ENCODE measurements at places on chromosomes 5 and 9. TPM values are rescaled to one million over a fixed set of nuclear protein-coding genes. Genes with fewer than 3 reads are reported as not detected.

Gene CCDC171
- 5.0 TPM for polyA plus RNA-seq

DNA sequence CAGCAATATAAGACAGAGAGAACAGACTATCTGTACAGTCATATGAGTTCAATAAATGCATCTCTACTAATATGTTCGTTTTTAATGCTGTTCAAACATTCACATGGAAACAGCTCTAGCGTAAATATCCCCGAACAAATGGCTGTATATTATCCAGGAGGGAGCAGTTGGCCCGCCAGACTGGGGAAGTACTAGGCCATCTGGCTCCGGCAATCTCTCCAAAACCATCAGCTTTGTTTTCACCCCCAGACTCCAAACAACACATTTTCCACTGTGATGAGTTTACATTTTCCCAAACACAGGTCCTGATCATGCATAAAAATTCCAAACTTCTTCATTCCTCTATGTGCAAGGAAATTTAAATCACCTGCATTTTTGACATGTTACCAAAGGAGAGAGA lies 8.7 kb downstream of the EBF1 start:
- no peak for DNase-seq

- no peak for DNase-seq
Measured at GRCh38 chr5:58248221-58248620, 211.7 kb downstream of the PLK2 start.

GRCh38 chr9:134318481-134318891 lies 7.8 kb upstream of the RXRA start:
- no peak for DNase-seq

DNA sequence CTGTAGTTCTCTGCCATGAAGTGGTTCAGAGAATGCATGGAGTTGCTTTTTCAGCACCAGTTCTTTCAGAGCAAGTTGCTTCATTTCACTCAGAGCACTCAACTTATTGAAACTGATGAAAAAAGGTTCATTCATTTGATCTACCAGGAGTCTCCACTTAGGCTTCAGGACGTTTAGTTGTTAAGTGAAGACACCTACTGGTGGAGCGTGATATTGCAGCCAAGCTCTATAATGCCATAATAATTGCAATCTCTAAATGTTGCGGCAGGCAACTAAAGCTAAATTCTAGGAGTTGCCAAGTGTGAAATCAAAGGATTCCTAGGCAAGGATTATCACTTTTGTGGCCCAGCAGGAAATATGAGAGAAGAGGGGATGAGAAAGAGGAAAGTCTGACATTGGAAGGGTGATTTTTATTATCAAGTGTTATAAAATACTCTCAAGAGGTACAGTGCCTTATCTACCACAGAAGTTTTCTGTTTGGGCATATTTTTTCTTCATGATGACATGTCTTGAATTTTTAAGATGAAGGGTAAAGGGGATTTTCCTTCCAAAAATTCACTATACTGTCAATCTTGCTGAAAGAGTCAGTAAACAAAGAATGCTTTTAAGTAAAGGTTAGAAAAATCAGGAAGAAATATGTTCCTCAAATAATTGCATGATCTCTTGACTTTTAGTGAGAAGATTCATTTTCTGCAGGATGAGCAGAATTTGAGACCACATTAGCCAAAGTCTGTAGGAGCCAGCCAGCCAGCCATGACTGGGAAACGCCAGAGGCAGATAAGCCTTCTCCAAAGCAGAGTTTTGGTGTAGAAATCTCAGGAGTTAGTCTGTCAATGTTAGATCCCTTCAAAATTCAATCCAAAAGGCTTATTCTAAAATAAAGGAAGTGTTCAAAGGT lies 83.4 kb downstream of the SH3PXD2B start:
- DNase-seq, result no peak

Gene OR1L6
- not detected for polyA plus RNA-seq

- no peak for DNase-seq
Measured at GRCh38 chr5:122972877-122973276, 63.6 kb downstream of the PPIC start.

DNA sequence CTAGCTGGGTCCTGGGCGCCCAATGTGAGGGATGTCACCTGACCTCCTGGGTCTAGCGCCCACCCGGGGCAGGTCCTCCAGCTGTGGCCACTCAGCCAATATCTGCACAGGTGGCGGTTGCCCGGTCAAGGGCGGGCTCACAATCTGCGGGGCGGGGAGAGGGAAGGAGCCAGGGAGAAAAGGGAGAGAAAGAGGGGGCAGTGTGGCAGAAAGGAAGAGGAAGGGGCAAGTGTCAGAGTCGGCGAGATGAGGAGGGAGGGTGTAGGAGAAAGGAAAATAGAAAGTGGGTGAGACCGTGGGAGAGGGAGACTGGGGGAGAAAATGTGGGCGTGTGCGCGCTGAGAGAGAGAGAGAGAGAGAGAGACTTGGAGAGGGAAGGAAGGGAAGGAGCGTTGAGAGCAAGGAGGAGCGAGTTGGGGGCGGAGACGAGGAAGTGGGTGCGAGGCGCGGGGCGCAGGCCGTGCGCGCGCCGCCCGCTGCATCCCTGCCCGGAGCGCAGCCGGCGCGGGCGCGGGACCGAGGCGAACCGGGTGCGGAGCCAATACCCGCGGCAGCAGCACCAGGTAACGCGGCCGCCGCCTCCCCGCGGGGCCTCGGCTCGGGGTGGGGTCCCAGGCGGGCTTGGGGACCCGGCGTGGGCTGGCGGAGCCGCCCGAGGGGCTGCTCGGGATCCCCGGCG lies at the start of gene HRH2:
Gene HRH2, plus strand, starts transcription at position 479 of the 679 bp plus-strand sequence. CDS start 25,163 bp downstream, outside the sequence.
- DNase-seq, result no peak

Gene SEMA4D
- 45.1 TPM for polyA plus RNA-seq

GRCh38 chr5:164885179-164885578 lies 1379.8 kb downstream of the MAT2B start:
- DNase-seq, result no peak

GRCh38 chr5:150647275-150648251 lies 7.1 kb downstream of the SYNPO start:
- DNase-seq, result no peak

- DNase-seq, result no peak
Measured at GRCh38 chr5:83539463-83539790, 67.9 kb downstream of the VCAN start.

- DNase-seq, result no peak
Measured at GRCh38 chr9:93572636-93573515, 3.5 kb upstream of the PHF2 start.

Gene C5orf46
- not detected for polyA plus RNA-seq

GRCh38 chr5:2006193-2006970 lies 123.7 kb upstream of the IRX4 start:
- no peak for DNase-seq

DNA sequence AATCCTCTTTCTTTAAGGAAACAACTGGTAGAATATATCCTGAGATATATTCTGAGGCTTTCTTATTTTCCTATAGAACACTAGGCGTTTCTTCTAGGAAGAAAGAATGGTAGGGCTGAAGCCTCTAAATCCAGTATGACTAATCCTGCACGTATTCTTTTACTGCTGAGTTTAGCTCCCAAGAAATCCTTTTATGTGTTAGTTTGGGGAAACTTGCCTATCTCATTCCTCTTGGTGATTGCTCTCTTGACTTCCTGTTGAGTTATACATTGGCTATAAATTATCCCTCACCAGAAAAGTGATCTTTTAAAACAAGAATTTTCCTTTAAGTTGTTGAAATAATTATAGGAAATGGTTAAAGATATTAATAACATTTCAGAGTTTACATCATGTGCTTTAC lies 422.9 kb downstream of the TMEM161B start:
- DNase-seq, result no peak

DNA sequence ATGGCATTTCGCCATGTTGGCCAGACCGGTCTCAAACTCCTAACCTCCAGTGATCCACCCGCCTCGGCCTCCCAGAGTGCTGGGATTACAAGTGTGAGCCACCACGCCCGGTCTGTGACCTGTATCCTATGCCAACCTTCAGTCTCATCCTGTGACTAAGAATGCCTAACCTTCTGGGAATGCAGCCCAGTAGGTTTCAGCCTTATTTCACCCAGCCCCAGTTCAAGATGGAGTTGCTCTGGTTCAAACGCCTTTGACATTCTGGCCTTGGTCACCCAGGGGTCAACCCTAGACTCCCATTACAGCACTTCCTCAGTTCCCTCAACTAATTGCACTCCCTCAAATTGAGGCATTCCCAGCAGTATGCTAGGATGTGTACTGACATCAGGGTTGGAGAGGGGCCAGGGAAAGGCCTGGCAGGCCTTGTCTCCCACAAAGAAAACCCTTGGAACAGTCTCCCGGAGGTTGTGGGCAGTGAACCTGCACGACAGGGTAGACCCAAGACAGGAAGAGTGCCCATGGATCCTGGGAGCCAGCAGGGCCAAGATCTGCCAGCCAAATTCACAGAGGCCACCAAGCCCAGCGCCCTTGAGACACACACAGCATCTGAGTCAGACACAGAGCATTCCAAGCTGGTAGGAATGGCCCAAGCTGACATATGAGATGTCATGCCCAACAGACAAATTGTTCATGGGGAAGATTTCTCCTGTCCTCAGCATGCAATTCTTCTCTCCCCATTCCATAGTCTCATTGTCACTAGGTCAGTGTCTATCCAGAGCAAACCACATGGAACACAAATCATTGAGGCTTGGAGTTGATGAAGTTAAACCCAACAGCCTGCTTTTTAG lies 24.9 kb upstream of the SMU1 start:
- DNase-seq, result no peak

Gene HBEGF
- 8.9 TPM for polyA plus RNA-seq

GRCh38 chr9:91884696-91885687 lies 65.0 kb downstream of the ROR2 start:
- no peak for DNase-seq

DNA sequence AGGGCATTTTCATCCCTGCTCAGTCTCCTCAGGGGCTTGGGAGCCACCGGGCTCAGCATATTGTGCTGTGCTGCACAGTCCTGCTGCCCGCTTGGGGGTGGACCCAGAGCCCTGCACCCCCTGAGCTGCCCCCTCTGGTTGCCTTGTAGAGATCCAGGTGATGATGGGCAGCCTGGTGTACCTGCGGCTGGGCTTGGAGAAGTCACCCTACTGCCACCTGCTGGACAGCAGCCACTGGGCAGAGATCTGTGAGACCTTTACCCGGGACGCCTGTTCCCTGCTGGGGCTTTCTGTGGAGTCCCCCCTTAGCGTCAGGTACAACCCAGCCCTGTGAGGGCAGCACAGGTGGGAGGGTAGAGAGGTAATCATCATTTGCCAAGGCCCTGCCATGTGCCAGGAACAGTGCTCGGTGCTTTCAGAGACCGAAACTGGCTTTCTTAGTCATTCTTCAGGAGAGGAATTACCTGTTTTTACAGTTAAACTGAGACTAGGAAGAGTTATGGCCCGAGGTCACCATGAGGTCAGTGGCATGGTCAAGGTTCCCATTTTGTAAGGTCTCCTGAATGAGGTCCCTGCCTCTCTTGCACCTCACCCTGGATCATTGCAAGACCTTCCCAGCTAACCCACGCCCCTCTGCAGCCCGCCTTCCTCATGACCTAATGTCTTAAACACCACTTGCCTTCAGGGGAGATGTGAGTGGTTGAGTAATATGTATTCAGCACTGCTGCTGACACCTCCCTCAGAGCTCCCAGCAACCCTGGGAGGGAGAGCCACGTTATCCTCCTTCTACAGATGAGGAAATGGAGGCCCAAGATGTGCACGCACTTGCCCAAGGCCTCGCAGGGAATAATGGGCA lies 7.5 kb downstream of the NHP2 start:
- no peak for DNase-seq

DNA sequence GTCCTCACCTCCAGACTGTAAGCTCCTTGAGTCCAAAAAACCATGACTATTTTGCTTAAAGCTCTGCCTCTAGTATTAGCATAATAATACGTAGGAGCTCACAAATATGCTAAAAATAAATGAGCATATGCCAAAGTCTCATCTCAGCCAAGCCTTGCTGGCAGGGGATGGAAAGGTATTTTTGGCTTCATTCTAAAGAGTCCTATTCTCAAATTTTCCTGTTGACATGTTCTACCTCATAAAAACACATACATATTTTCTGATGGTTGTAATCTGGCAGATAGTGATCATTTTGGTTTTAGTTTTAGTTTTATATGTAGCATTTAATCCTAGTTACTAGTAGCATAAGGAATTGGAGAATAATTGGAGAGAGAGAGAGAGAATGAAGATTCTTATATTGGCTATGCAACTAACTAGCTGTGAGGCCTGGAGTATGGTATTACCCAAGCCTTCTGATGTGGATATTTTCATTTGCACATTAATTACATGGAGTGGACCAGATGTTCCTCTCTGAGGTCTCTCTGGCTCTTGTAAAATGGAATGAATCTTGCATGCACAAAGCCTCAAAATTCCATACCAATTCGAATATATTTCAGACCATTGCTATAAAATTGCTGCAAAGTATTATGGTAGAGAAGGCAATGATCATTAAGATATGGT lies 55.8 kb downstream of the PIP5K1B start:
- no peak for DNase-seq

DNA sequence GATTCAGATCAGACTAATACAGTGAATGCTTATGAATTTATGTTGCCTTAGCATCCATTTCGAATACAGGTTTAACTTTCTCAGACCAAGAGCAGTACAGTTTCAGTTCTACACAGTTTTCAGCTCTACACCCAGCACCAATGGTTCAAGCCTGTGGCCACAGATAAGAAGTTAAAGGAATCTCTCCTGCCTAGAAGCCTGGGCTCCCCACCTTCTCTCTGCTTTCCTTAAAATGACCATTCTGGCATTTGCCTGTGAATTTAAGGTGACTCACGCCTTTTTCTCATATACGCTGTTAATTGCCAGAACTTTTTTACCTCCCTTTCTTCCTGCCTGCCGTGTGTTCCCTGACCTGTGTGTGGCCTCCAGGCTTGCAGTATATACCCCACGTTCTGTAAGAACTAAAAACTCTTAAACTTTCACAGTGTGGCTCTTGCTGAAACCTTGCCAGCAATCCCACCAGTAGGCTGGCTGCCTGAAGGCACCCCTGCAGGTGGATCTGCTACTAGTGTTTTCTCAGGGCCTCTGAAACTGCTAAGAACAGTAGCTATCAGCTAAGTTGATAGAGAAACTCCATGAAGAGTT lies 692.8 kb upstream of the CDH18 start:
- no peak for DNase-seq

GRCh38 chr5:173782671-173783101 lies 105.5 kb upstream of the CPEB4 start:
- DNase-seq, result no peak

GRCh38 chr9:68973619-68974018 lies 40.3 kb downstream of the PRKACG start:
- DNase-seq, result no peak

Measured in left renal pelvis (tissue), 4 donors.